ENCODE measurements at places on chromosomes 3 and 15. TPM values are rescaled to one million over a fixed set of nuclear protein-coding genes. Genes with fewer than 3 reads are reported as not detected.

Gene INSYN1
- 27.3 TPM for polyA plus RNA-seq

Gene HYAL3
- 3.7 TPM for polyA plus RNA-seq

Gene LEKR1
- 0.59 TPM for polyA plus RNA-seq

Gene CCK
- 0.37 TPM for polyA plus RNA-seq

Gene IQCH
- 1.7 TPM for polyA plus RNA-seq

GRCh38 chr3:31116651-31117050 lies 222.2 kb upstream of the GADL1 start:
- DNase-seq = no peak

DNA sequence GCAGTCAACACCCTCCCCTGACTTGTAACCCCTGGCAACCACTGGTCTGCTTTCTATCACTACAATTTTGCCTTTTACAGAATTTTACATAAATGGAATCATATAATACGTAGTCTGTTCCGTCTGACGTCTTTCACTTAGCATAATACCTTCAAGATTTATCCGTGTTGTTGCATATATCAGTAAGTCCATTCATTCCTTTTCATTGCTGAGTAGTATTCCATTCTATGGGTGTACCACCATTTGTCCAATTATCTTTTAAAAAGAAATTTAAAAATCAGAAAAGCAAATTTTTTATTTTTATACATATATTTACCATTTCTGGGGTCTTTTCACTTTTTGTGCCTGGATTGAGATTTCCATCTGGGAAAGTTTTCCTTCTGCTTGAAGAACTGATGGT lies 35.5 kb downstream of the NOX5 start:
- no peak for DNase-seq

DNA sequence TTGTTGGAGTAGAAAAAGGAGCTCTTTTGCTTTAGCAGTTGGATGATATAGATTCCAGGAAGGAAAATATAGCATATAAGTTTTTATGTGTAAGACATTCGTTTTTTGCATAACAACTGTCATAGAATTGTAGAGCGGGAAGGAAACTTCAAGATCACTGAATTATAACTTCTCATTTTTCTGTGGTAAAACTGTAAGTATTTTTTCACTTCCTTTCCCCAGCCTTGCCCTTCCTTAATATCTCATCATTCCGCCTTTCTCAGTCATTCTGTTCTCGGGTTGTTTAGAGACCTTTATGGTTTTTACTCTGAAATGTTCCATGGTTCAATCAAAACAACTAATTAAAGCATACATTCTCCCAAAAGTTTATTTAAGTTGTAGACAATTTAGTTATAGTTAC lies 1.1 kb downstream of the EAF2 start:
- no peak for DNase-seq

GRCh38 chr3:123071581-123071980 lies 4.8 kb downstream of the PDIA5 start:
- DNase-seq = no peak

GRCh38 chr3:13278783-13279531 lies 141.2 kb downstream of the NUP210 start:
- no peak for DNase-seq

- no peak for DNase-seq
Observed at GRCh38 chr15:23570486-23570885, 5.0 kb downstream of the MKRN3 start.

GRCh38 chr3:165624761-165625160 lies 212.5 kb downstream of the BCHE start:
- DNase-seq = no peak
